ENCODE measurements at places on chromosomes 4 and X.

- DNase-seq: no peak
Observed at GRCh38 chrX:13923289-13923688, 106.4 kb upstream of the GPM6B start.

- DNase-seq: no peak
Observed at GRCh38 chr4:34269613-34270012, 1974.7 kb downstream of the ARAP2 start.

DNA sequence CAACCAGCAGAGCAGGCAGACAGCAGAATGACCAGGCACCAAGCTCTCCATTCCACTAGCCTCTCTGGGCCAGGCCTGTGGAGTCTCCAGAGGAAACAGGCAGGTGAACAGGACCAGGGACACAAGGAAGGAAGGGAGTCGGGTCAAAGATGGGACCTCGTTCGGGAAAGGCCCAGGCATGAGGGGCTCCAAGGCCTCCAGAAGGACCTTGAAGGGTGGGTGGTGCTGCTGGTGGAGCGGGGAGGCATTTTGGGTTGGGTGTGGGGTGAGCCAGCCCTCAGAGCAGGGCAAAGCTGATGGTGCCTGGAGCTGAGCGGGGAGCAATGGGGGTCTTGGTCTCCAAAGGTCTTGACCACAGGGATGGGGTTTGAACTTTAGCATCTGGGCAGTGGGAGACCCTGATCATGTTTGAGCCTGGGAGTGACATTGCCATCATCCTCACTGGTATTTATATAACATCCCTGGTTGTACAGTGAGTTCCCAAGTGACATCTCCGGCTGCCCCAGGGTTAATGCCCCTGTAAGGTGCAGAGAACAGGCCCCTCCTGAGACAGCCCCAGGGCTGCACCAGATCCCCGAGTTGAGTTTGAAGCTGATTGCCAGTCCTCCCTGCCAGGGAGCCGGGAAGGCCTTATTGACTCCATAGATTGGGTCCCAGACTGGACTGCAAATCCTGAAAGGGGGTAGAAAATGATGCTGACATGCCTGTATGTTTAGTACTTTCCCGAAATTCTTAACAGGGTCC, 52.7 kb downstream of the PSAPL1 start:
- no peak for DNase-seq

GRCh38 chrX:118536687-118537461, 41.3 kb downstream of the DOCK11 start:
- no peak for DNase-seq

DNA sequence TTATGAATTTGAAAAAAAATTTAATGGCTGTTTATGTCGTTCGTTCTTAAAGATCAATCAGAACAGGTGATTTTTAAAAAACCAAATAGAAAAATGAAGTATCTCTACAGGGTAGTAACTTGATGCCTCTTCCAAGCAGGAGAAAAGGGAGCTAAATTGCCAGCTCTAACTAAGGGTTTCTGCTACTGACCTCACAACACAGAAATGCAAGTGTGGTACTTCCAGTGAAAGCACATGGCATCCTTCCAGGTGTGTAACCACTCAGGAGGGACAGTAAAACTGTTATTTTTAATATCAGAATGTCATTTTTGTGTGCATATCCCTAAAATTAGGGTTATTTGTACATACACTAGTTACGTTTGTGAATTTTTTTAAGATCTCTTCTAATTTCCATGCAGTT, 116.8 kb upstream of the ZCCHC13 start:
- DNase-seq: no peak

DNA sequence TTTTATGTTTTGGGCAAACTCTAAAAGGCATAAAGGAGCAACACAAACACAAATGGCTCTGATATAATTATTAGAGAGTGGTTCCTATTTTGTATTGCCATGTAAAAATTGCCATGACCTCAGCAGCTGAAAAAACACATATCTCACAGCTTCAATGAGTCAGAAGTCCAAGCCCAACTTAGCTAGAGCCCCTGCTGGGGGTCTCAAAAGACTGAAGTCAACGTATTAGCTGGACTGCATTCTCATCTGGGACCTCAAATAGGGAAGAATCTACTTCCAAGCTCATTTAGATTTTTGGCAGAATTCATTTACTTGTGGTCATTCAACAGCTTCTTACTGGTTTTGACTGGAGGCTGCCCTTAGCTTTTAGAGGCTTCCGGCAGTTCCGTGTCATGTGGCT, 47.4 kb downstream of the FREM3 start:
- DNase-seq: no peak

DNA sequence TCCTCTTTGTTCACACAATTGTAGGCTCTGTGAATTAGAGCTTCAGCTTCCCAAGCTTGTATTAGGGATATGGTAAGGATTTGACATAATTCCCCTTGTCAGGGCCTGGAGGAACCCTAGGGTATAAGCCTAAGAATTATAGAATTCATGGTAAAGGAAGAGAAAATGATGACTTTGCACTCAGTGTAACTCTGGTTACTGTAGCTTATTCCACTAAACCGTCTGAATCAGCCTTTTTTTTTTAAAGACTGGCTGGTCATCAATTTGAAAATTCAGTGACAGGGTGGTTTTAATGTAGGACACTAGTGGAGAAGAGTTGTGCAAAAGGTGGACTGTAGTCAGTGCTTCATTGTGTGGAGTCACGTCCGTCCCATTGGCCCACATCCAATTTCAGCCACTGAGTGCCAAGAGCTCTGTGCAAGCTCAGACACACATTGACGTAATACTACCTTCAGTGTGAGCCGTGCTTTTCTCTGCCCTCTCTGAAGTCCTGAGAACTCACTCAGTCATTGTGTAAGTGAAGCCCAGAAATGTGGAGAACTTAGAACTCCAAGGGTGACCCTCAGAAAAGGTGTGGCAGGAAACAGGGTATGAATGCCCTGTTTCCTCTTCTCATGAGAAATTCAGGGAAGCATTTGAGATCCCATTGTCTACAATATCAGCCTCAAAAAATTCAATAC, 449.8 kb downstream of the C4orf33 start:
- DNase-seq: no peak

- no peak for DNase-seq
Observed at GRCh38 chr4:36353998-36354397, 72.6 kb downstream of the DTHD1 start.

DNA sequence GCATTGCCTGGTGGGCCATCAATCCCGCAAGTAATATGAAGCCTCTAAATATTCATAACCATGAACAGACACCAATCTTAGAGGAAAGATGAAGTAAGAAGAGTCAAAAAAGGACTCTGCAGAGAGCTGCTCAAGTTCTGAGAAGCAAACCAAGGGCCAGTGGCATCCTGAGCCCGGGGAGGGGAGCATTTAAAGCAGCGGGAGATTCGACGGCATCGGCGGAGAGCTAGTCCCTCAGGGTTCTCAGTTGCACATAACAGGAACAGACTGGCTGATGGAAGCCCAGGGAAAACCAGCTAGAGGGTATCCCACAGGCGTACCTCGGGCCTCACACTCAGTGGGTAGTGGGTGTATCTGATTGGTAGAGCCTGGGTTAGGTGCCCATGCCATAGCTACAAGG, 4.9 kb upstream of the PNMA6E start:
- DNase-seq: no peak

GRCh38 chr4:98565681-98566301, 92.6 kb downstream of the TSPAN5 start:
- DNase-seq: no peak

- DNase-seq: no peak
Observed at GRCh38 chr4:107850438-107850837, 25.7 kb downstream of the SGMS2 start.

DNA sequence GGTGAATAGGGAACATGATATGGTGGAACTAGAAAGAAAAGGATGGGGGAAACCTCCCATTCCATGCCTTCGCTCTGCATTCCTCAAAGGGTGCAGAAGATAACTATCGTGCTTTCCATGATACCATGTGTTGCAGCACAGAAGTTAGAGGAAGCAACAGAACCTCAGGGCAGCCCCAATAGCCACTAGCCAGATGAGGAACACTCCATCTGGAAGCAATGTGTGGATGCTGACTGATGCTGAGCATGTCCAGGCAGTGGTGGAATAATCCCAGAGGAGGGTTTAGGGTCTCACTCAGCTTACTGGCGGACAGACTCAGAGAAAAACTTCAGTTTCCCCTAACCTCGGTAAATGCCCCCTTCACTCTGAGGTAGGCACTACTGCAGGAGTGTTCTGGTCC, 7.5 kb downstream of the SMIM10 start:
- DNase-seq: no peak

- DNase-seq: no peak
Observed at GRCh38 chr4:24794051-24794450, 1.3 kb upstream of the SOD3 start.

- no peak for DNase-seq
Observed at GRCh38 chr4:124710911-124711310, 1.6 kb downstream of the ANKRD50 start.

- no peak for DNase-seq
Observed at GRCh38 chr4:139368998-139369397, 66.7 kb upstream of the NDUFC1 start.

GRCh38 chr4:158805635-158806471, 37.0 kb downstream of the FNIP2 start:
- DNase-seq: no peak

GRCh38 chr4:35124106-35124505, 1120.2 kb downstream of the ARAP2 start:
- no peak for DNase-seq

DNA sequence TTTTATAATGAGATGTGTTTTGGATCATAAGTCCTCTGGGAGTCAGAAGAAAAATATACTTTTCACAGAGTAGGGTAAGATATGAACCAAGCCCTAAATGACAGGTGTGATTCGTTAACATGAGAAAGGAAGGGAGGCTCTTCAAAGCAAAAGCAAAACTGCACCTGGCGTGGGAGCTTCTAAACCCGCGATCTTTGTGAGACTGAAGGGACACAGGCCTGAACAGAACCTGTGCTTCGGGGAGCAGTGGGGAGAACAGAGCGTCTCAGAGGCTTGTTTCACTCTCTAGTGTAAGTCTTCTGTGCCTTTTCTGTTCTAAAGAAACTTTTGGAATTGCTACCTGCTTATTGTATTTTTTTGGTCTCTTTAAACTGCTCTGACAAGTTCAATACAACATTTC, 30.2 kb upstream of the CYP4V2 start:
- DNase-seq: no peak

DNA sequence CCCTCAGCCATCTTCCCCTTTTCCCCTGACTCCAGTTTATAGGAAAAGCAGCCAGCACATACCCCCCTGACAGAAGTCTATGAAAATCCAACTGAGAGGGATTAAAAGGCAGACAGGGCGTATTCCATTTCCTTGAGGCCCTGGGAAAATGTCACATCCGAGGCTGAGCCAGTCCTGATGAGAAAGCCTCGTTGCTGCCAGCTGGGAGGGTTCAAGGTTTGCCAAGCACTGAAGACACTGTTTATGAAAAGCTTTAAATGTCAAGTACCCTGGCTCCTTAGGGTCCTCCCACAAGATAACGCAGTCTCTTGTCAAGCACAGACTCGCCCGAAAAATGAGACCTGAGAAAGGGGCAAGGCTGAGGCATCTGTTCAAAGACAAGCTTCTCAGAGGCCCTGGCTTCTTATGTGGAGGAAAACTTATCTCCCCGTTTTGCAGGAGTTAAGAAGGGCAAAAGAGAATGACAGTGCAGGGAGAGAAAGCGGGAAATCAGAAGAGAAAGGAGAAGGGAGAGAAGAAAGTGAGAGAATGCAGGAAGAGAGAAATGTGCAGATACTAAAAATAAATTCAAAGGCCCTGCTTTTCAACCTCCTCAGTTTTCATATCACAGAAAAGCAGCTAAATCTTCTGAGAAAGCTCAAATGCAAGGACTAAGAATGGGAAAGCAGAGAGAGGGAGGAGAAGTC, 44.7 kb downstream of the SCD5 start:
- DNase-seq: no peak

- no peak for DNase-seq
Observed at GRCh38 chr4:101823864-101824263, 33.3 kb downstream of the BANK1 start.

DNA sequence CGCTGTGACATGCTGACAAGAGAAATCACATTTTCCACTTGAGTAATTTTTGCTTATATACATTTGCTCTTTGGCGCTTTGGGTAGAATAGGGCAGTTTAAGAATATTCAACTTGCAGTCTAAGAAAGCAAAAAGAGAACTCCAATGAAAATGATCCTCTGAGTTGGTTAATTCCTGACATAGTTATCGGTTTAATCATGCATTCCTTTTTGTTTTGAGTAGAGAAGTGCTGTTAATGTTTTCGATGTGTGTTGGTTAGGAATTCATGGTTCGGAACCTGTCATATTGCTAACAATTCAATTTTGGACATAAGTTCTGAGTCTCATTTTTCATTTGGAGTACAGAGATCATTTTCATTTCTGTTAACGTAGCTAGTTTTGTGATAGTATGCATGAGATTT, 700.6 kb upstream of the PITX2 start:
- no peak for DNase-seq

DNA sequence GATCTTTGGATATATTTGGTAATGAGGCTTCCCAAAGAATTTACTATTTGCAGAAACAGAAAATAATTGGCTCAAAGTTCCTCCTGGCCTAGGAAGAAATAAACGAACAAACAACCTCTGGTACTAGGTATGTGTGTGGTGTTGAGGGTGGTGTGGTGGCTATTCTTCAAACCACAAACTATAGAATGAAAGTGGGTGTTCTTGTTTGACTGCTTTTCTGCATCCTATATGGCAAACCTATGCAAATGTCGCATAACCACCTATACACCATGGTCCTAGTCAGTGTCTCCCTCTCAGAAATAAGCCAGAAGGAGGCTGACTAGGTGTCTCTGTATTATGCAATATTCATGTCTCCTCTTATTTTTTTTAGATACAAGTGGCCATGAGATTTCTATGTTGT, 106.6 kb upstream of the PCDH18 start:
- DNase-seq: no peak

- no peak for DNase-seq
Observed at GRCh38 chrX:21738210-21738949, 19.5 kb downstream of the SMPX start.

- no peak for DNase-seq
Observed at GRCh38 chr4:26083987-26084386, 170.0 kb downstream of the SMIM20 start.

DNA sequence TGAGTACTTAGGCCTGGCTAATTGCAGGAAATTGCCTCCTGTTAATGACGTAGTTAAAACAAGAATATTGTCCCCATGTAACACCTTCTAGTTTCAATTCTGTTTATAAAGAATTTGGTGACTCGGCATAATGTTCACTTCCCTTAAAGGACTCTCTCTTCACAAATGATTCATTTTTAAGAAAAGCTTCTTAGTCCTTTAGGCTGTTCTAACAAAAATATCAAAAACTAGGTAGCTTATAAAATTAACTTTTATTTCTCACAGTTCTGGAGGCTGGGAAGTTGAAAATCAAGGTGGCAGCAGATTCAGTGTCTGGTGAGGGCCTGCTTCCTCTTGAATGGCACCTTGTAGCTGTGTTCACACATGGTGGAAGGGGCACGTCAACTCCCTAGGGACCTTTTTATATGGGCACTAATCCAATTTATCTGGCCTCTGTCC, 23.8 kb downstream of the COL25A1 start:
- DNase-seq: no peak
